ENCODE measurements at places on chromosomes 5 and 9.

- DNase-seq, result no peak
Observed at GRCh38 chr5:153447534-153447933, 42.9 kb upstream of the GRIA1 start.

DNA sequence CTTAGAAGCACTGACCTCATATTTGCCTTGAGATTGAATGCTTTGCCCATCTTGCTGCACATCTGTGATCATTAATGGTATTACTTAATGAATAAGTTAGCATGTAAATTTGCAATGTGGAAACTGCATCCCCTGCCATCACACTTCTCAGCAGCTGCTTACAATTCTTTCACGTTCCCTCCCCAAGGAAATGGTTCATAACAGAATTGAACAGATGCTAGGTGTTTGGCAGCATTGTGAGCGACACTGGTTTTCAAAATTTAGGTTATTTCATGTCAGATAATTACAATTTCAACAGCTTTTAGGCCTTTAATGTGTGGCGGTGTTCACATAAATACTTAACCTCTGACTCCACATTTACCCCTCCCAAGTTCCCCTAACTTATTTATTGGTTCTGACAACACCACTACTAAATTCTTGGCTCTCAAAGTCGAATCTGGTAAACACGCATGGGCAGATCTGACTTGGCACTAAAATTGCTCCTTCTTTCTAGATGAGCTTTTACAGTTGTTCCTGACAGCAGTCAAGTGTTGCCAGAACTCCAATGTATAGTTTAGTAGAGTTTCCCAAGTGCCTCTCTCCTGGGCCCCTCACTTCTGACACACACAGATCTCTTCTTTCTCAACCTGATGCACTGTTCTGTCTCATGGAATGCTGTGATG is 46.8 kb downstream of the SLC1A3 start:
- DNase-seq, result no peak

GRCh38 chr9:27367921-27368315 is 71.0 kb upstream of the EQTN start:
- DNase-seq, result peak; percentile 40

- DNase-seq, result peak; percentile 52
Observed at GRCh38 chr5:96084874-96085506, 123.3 kb upstream of the ELL2 start.

DNA sequence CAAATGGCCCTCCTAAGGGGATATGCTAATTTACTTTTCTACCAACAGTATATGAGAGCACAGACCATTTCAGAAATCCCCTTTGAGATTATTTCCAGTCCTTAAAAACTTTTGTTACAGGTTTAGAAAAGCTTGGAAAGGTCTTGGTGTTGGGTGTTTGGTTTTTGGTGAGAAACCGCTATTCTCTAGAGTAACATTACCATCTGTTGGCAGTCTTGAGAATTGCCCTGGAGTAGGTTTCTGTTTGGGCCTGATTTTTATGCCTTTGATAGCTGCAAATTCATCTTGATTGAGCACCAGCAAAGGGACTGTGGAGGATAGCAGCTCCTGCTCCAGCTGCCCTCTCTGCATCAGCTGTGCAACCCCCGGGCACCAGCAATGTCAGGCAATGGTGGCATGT is 8.0 kb downstream of the NUDT2 start:
- no peak for DNase-seq

GRCh38 chr9:26723486-26723885 is 169.1 kb downstream of the CAAP1 start:
- DNase-seq, result no peak

GRCh38 chr9:89515416-89515815 is 17.5 kb upstream of the SEMA4D start:
- no peak for DNase-seq

GRCh38 chr9:2593744-2594143 is 27.8 kb upstream of the VLDLR start:
- DNase-seq, result peak; percentile 57

DNA sequence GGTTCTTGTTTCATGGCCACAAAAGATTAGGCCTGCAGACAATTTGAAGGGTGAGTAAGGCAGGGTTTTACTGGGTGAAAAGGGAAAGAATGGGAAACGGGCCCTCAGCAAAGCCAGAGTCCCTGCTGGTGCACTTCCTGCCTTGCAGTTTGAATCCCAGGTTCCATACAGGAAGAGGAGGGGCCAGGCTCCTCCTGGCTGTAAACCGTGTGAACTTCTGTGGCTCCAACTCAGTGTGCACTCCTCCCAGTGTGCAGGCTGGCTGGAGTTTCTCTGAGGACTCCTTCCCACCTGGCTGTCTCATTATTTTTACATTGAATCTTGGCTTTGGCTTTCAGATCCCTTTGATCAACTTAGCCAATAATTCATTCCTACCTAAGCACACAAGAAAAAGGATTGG is 367.1 kb upstream of the KLF4 start:
- no peak for DNase-seq

DNA sequence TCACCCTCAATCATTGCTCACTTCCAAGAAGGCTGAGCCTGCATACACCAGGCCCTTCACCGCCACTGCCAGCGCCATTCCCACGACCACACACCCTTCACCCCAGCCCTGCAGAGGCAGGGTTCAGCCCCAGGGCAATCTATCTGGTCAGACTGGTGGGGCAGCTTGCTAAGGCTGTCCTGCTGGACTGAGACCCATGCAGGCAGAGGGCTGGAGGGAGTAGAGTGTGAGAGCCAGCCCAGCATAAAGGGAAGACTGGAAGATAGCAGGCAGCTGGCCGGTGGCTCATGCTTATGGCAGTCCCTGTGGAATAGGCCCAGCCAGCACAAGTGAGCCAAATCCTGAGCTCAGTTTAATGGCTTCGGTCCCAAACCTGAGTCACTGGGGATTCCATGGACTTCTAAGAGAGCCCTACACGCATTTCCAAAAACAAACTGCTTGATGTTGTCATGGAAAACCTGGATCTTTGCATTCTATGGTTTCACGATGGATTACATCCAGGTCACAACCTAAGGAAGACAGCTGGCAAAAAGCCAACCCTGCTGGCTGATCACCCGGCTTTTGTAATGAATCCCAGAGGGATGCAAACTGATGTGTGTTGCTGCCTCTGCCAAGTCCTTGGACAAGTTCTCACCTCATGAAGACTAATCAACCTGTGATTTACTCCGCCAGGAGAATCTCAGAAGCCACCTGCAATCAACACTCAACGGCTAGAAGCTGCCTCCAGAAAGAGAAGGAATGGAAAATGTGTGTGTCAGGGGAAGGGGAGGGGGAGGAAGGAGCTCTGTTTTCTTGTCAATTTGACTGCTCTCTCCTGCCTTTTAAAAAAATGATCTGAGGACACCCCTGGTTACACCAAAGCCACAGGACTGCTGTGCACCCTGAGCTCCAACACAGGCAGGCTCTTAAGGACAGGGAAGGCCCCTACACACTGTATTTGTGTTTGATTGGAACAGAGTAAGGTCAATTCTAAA is 143.6 kb downstream of the LHFPL2 start:
- no peak for DNase-seq

GRCh38 chr5:122844136-122844909 is 1.1 kb upstream of the SNX24 start:
- peak; percentile 49 for DNase-seq

GRCh38 chr5:170000155-170000554 is 19.9 kb upstream of the INSYN2B start:
- no peak for DNase-seq

- no peak for DNase-seq
Observed at GRCh38 chr5:36070687-36071571, 4.2 kb upstream of the UGT3A2 start.

DNA sequence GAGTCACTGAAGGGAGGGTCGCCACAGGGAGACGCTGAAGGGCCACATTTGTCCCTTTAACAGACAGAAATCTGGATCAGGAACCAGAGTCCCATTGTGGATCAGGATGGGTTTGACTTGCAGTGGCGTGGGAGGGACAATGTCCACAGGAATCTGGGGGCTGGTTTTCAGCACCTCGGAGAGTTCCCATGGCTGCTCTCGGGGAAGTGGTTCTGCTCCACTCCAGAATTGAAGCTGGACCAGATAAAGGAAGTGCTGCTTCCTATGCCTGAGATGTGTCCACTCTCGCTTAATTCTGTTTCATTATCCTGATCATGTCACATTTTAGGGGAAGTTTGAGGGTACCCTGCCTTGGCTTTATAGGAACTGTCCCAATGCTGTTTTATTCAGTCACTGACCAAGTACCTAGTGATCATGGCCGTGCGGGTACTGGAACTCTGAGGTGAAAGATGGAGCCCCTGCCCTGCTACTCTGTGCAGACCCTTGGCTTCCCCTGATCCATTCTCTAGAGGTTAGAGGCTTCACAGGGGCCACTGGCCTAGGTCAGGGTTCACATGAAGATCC is 28.7 kb downstream of the ENHO start:
- peak; percentile 58 for DNase-seq

DNA sequence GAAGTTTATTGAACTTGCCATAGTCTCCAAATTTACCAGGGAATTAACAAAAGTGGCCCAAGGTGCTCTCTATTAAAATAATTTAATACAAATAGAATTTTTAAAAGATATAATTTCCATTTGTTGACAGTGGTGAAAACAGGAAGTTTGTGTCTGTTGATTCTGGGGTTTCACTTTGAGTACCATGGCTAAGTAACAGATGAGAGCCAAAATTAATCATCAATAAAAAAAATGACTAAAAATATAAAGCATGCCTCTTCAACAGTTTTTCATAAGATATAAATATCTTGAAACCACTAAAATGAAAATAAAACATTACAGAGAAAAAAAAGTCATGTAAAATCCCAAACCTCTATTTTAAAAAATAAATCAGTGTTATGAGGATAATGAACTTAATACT is 49.8 kb downstream of the SGCD start:
- no peak for DNase-seq

GRCh38 chr9:89534515-89535287 is 36.8 kb upstream of the SEMA4D start:
- DNase-seq, result no peak

GRCh38 chr5:87195104-87195591 is 72.5 kb upstream of the RASA1 start:
- DNase-seq, result peak; percentile 89

DNA sequence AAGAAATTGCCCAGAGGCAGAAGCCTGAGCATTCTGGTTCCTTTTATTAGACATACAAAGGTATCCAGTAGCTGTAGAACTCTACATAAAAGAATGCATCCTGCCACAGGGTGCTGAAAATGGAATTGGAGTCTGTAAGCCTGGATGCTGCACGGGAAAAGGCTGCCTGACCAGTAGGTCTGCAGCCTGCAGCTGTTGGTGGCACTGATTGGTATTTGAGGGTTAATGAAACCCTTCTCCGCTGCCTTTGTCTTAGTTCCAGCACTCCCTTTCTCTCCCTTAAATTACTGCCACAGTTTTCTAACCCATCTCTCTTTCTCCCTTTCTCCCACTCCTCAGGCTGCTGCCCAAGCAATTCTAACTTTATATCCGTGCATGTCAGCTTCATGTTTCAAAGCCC is 64.7 kb downstream of the BRINP1 start:
- DNase-seq, result no peak

GRCh38 chr9:132486706-132487350 is 76.8 kb downstream of the CFAP77 start:
- DNase-seq, result no peak
